ENCODE measurements at places on chromosomes 4 and X.

- no peak for DNase-seq
Measured at GRCh38 chrX:131216828-131217227, 72.3 kb downstream of the IGSF1 start.

GRCh38 chr4:25021216-25021615, 9.5 kb downstream of the LGI2 start:
- DNase-seq = peak; percentile 75

- DNase-seq = no peak
Measured at GRCh38 chr4:90030953-90031352, 96.2 kb upstream of the CCSER1 start.

GRCh38 chr4:67465032-67465762, 80.1 kb downstream of the CENPC start:
- peak; percentile 7 for DNase-seq

GRCh38 chr4:25001509-25001908, 29.2 kb downstream of the LGI2 start:
- DNase-seq = no peak

- DNase-seq = no peak
Measured at GRCh38 chr4:76188557-76188956, 25.1 kb downstream of the SCARB2 start.

- no peak for DNase-seq
Measured at GRCh38 chr4:165944900-165945299, 71.9 kb downstream of the TLL1 start.

- no peak for DNase-seq
Measured at GRCh38 chrX:113001836-113002235, 161.2 kb upstream of the AMOT start.

DNA sequence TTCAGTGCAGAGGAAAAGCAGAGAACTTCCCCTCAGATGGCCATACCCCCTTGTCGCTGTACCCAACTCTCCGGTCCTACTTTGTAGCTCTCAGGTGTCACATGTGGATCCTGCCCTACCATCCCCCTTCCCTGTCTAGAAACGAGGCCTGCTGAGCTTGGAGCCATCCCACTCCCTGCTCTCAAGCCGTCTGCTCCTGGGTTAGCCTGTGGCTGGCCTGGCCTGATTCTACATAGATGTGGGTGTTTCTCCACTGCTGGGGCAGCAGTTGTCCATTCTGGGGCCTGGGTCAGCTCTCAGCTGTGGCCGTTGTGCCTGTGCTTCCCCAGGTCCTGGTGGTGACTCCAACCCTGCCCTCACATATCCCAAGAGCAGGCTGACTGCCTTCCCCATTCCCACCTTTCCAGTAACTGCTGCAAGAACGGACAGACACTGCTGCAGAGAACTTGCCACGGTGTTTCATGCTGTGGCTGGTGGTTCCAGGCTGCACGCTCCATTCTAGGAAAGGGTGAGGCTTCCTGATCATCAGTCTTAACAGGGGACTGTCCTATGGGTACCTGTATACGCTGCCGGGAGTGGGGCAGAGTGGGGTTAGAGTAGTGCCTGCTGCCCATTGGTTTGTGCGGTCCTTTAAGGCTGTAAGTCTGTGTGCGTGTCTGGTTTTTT, 3.6 kb downstream of the IL9R start:
- DNase-seq = no peak

DNA sequence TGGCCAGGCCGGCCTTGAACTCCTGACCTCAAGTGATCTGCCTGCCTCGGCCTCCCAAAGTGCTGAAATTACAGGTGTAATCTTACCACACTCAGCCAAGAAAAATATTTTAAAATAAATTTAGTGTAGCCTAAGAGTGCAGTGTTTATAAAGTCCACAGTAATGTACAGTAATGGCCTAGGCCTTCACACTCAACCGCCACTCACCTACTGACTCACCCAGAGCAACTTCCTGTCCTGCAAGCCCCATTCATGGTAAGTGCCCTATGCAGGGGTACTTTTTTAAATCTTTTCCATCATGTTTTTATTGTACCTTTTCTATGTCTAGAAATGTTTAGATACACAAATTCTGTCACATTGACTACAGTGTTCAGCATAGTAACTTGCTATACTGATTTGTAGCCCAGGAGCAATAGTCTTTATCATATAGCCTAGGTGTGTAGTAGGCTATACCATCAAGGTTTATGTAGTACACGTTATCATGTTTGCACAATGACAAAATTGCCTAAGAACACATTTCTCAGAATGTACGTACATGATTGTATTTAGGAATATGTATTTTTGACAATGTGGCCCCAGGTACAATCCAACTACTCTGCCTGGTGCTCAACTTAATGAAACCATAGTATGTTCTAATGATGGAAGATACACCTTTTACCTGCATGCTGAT, 455.2 kb downstream of the PCDH7 start:
- no peak for DNase-seq

DNA sequence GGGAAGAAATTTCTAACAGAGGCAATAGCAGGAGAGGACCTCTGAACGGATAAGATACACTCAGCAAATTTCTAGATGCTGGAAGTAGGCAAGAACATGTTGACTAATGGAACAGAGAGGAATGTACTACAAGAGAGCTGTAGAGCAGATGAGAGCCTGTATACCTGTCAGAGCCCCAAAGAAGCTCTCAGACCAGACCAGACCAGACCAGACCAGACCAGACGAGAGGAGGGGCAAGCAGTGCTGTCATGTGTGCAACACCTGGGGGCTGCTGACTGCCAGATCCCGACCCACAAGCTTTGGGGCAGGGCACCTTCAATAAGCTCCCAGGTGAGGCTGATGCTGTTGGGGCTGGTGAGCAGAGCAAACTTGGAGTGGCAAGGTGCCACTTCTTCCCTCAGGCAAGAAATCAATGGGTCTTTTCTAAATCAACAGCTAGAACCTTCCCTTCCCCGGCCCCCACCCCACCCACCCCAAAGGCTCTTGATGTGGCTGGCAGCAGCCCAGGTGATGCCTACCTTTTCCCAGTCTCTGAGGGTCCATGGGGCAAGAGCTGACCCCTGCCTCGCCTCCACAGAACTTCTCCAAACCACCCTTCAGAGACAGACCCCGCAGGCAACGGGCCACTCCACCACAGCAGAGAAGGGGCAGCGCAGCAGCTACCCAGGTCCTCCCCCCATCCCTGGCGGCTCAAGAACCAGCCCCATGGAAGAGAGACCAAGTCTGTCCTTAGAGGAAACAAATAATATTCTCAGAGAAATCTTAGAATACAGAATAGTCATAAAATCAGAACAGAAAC, 32.7 kb downstream of the MECP2 start:
- no peak for DNase-seq

DNA sequence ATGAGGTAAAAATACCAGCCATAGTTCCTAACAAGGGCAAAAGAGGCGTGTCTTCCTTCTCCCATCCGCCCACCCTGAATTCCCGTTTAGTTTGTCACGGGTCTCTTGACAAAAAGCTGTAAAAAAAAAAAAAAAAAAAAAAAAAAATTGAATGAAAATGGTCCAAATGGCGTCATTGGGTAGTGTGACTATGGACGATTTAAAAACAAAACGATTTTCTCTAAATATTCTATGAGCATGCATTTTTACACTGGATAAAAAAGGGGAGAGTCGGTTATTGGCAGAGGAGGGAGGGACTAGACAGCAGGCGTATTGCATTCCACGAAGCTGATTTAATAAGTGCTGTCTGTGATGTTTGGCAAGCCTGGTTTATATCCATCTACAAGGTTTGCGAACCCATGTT, at the start of gene FAM133A:
TSS of gene FAM133A (plus strand) at position 338 of the 403 bp plus-strand sequence. CDS start 35,214 bp downstream, outside the sequence.
- DNase-seq = peak; percentile 65

- DNase-seq = peak; percentile 54
Measured at GRCh38 chr4:24032371-24032989, 142.6 kb upstream of the PPARGC1A start.

Data from muscle of leg (tissue), 16 donors.